ENCODE measurements at places on chromosomes 3 and 15. TPM values are rescaled to one million over a fixed set of nuclear protein-coding genes. Genes with fewer than 3 reads are reported as not detected.

Gene UROC1
- 0.11 TPM for polyA plus RNA-seq

Gene EPB42
- 1.3 TPM for polyA plus RNA-seq

GRCh38 chr3:43583481-43583880, 38.3 kb downstream of the ANO10 start:
- DNase-seq = no peak

DNA sequence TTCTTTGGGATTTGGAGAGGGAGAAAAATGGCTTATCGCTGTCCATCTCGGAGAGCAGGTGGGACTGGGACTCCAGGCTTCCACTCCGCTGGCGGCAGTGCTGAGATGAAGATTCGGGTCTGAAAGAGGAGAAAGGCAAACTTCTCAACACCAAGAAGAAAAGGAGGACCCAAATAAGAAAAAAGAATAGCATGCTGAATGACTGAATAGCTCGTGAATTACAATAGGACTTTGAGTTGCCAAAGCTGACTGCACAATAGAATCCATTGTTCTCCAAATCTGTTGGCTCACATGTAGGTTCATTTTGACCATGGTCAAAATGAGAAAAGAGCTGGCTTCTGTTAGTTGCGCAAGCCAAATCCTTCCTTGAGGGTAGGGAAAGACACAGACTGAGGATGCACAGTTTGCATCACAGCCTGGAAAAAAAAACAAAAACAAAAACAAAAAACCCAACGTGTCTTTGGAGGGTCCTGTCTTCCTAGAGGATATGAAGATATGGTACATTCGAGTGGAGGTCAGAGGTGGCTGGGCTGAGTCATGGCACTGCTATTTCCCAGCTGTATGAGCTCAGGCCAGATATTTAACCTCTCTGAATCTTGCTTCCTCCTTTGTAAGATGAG, 59.3 kb upstream of the LMOD3 start:
- no peak for DNase-seq

- DNase-seq = no peak
Measured at GRCh38 chr3:109336291-109336861, 970 bp downstream of the DPPA4 start.
